ENCODE measurements at places on chromosomes 5 and 9.

GRCh38 chr9:96555567-96556386 is 63.9 kb downstream of the CDC14B start:
- no peak for DNase-seq

GRCh38 chr9:129513282-129513681 is 107.6 kb downstream of the C9orf50 start:
- DNase-seq: no peak

DNA sequence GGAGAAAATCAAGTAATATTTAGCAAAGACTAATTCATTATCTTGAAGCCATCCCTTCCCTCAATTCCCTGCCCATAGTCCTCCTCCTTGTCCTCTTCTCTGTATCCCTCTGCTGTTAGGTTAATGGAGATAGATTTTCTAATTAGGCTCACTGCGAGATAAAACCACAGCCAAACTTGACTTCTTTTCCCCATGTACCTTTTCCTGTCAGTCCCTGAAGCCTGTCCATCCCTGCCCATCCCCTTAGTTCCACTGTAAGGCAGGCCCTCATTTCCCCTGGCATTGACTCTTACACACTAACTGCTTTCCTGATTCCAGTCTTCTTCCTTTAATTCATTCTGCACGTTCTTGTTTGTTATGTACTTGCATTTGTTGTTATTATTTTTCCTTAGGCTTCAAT is 1.2 kb downstream of the TLR4 start:
- no peak for DNase-seq

- DNase-seq: no peak
Observed at GRCh38 chr9:128081056-128081455, 13.0 kb downstream of the SLC25A25 start.

GRCh38 chr9:93599571-93600403 is 23.4 kb downstream of the PHF2 start:
- DNase-seq: no peak

All from activated gamma-delta T cell (primary cell).